ENCODE measurements at places on chromosomes 6 and 20.

- no peak for DNase-seq
Measured at GRCh38 chr6:35031611-35032529, 109.3 kb downstream of the TCP11 start.

- DNase-seq: no peak
Measured at GRCh38 chr6:131574133-131574532, 1.1 kb downstream of the ARG1 start.

GRCh38 chr6:62323818-62324431 lies 37.9 kb upstream of the KHDRBS2 start:
- DNase-seq: no peak

- DNase-seq: no peak
Measured at GRCh38 chr6:132320007-132320406, 81.3 kb downstream of the MOXD1 start.

GRCh38 chr6:4804095-4804494 lies 27.9 kb downstream of the CDYL start:
- no peak for DNase-seq

DNA sequence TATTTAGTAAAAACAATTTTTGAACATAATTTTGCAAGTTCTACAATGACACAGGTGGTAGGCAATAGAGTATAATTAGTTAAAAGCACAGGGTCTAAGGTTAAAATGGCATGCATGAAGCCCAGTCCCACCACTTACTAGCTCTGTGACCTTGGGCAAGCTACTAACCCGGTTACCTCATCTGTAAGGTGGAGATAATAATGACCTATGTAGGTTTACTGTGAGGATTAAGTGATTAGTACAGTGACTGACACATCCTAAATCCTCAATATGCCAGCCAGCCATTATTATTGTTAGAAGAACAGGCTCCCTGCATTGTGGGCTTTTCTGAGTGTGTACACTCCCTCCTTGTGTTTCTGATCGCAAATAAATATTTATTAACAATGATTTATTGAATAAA lies 26.2 kb downstream of the ATXN1 start:
- DNase-seq: no peak

- DNase-seq: no peak
Measured at GRCh38 chr20:1838556-1839279, 56.5 kb upstream of the SIRPA start.

GRCh38 chr20:49700411-49701185 lies 13.1 kb downstream of the B4GALT5 start:
- DNase-seq: no peak

DNA sequence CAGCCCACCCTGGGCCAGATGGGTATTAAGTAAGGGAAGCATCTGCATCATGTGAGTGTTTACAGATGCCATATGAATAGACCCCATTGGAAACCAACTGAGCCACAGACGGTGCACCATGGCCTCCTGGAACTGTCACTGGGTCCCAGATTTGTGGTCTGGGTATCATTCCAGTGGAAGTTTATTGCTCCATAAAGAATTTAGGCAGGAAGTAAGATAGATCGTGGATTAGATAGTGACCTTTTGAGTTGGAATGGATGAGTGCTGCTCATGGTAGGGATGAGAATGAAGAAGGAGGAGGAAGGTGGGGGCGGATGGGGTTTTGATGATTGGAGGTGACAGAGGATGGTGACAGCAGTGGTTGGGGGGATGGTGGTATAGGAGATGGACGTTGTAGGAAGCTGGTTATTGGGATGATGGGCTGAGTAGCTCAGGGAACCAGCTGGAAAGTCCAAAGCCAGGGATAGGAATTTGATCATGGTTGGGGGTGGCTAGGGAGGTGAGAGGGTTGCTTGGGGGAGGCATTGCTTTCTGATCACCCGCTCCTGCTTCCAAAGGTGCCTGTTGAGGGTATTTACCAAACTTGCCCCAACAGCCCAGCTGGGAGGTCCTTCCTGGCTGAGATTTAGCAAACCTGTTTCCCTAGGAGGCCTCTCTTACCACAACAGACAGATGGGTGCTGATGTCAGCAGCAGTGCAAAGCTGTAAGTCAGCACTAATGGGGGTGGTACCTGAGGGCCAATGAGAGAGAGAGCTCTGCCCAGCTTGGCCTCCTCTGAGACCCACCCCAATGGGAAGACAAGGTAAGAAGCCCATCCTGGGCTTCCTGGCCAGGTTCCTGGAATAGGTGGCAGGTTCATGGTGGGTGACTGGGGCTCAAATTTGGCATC lies 78.0 kb downstream of the VEGFA start:
- no peak for DNase-seq

DNA sequence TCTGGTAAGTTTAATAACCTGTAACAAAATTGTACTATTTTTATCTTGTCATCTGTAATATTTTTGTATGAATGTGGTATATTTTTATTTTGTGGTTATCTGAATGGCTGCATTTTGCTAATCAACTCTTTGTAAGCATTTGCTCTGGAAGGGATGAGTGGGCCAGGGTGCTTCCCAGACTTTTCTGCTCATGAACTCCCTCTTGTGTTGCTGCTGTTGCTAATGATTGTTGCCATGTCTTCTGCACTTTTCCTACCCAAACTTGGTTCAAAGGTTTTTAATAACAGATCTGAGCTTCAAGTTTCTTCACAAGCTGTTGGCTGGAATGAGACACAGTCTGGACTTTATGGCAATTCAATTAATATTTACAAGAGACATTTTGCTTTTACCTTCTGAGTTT lies 1005.7 kb downstream of the HACE1 start:
- no peak for DNase-seq

DNA sequence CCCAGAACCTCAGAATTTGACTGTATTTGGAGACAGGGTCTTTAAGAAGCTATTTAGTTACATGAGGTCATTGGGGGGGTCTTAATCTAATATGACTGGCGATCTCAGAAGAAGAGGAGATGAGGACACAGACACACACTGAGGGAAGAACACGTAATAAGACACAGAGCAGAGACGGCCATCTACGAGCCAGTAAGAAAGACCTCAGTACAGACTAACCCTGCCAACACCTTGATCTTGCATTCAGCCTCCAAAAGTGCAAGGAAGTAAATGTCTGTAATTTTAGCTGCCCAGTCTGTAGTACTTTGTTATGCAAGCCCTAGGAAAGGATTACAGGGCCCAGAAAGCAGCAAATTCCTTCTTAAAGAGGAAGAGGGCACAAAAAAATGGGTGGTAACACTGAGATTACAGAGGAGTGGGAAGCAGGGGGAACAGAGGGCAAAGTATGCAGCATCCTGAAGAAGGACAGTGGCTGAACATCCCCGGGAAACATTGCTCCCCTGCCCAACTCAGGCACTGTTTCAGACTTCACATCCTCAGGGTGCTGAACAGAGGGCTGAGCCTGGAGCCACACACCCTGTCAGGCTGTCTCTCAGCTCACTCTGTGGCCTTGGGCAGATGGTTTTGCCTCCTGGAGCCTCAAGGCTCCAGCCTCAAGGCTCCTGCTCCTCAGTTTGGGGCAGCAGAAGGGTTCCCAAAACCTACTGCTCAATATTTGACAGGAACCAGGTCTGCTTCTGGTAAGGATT lies 27.9 kb upstream of the SIRPG start:
- DNase-seq: no peak

- no peak for DNase-seq
Measured at GRCh38 chr6:165266191-165266590, 43.2 kb downstream of the C6orf118 start.

- DNase-seq: no peak
Measured at GRCh38 chr20:58568483-58569240, 53.5 kb upstream of the APCDD1L start.

DNA sequence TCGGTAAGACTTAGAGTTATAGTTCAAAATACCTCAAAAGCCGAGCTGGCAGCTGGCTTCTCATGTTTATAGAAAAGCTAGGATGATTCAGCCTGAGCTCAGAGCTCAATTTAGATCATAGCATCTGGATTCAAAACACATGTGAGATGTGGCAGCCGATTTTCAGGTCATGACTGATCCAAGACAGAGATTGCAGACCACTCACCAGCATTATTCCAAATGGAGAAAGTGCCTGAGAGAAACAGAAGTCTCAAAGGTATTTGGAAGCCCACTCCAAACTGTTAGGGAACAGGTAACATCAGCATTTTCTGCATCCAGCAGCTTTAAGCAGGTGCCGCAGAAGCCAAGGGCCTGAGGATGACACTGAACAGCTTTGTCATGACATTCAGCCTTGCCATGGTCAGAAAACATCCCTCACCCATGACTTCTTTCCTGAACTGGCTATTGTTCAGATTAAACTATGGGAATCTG lies 102.2 kb downstream of the BACH2 start:
- DNase-seq: no peak

DNA sequence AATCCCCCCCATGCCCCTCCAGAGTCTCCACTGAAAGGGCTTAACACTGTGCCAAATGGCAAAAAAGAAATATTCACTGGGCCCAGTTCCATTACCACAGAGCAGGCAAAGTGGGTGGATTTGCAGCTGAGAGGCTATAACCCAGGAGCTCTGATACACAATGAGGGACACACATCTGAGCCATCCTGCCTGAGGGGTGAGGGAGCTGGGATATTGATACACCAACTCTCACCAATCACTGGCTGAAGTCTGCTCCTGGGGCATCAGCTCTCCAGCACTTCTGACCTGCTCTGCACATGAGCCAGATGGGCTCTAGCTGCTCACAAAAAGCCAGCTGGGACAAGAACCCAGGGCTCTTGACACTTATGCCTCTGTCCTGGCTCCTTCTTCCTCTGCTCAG lies 4.9 kb downstream of the BPIFB1 start:
- DNase-seq: no peak

DNA sequence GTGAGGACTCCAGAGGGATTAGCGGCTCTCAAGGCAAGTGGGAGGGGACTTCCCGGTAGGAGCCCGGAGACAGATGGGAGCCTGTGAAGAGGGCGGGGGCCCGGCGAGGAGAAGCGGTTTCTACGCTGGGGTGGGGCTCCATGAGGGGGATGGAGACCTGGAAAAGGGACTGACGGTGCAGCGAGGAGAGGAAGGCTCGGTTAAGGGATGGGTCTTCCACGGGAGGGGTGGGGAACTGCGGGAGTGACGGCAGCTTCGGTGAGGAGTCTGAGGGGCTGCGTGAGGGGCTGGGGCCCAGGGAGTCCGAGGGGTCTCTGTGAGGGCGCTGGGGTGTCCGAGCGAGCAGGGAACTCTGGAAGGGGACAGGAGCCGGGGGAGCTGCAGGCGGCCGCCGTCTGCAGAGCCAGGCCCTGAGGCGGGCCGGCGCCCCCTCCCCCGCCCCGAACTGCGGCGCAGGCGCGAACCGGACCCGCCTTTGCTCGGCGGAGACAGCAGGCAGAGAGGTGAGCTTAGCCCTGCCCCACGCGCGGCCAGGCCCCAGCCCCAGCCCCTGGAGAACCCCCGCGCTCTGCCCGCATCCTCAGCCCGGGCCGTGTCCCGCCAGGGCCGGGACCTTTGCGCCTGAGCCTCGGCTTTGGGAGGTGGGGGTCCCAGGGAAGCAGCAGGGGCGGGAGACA lies at the start of gene NRSN2:
NRSN2 (plus strand) TSS at position 472 of the 677 bp plus-strand sequence. CDS start 2,533 bp downstream, outside the sequence.
- DNase-seq: no peak

DNA sequence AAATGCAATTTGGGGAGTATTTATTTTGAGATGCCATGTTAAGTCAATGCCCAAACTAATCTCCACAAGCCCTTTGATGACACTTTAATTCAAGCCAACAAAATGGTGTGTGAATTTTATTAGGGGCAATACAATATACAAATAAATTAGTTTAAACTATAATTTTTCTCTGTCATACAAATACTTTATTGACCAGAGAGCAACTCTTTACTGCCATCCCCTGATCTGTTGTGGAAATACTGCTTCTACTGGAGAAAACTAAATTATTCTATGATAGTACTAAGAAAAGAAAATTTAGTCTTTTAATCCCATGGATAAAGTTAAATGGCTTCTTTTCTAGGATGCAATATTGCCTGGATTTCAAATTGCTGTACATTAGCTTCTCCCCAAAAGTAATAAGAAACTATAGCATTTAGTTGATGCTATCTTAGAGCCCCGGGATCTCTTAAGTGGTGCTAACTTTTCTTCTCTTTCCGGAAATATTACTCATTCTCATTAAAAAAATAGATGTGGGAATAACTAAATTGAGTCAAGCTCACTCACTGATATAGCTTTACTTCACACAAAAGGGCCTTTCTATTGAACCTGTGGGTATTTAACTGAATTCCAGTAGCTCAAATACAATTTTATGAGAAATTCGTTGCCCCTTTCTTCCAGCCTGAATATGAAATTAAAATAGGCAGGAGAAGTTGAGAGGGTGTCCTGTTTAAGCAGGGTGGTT lies 49.2 kb downstream of the SMPDL3A start:
- no peak for DNase-seq
